ENCODE measurements at places on chromosomes 1 and 21.

DNA sequence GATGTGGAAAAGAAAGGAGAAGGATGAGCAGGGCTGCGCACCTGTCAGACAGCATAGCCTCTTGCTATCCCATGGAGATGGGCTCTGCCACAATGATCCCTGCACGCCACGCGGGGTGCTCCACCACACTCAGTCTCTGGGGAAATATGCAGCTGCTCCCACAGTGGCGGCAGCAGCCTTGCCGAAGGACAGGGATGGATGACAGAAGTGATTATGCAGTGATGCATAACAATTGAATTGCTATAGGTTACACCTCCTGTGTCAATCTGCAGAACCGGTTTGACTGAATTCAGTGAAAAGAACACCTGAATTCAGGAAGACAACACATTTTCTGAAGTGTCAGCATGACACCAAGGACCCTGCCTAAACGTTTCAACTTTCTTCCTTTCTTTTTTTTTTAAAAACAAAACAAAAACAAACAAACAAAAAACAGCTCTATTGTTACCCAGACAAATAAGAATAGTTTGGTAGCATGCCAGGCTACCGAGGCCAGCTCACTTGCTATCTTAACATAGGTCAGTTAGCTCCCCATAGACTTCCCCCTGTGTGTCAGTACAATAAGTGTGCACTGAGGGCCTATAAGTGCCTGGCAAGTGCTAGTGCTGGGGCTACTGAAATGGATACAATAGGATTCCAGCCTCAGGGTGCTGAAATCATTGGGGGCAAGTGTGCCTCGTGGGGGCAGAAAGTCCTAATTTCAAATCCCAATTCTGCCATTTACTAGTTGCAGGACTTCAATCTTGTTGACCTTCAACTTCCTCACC, 127.6 kb upstream of the LMO4 start:
- DNase-seq, result no peak

GRCh38 chr1:69967245-69967766, 238.1 kb downstream of the LRRC40 start:
- no peak for DNase-seq

DNA sequence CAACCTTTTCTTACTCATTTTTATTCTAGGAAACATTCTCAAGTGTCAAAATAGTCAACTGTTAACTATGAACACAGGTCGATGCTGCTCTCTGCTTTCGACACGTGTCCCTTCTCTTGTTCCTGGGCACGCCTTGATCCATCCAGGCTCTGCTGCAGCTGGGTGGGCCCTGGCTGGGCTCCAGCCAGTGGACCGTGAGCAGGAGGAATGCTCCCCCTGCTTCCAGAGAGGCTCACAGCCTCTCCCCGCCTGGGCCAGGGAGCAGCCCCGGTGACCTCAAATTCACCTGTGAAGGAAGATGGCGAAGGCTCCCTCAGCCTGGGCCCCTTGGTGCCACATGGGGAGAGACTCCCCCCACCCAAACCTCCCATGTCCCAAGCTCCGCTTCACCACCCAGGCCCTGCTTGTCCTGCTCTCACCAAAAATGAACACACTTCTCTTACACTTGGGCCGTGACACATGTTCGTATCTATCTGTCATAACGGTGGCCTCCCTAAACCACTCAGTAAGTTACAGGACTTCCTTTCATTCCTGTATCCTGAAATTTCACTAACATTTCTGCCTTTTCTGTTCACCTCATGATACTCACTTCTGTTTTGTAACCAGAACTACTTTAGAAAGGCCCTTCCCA, 24.6 kb upstream of the ADARB1 start:
- no peak for DNase-seq

DNA sequence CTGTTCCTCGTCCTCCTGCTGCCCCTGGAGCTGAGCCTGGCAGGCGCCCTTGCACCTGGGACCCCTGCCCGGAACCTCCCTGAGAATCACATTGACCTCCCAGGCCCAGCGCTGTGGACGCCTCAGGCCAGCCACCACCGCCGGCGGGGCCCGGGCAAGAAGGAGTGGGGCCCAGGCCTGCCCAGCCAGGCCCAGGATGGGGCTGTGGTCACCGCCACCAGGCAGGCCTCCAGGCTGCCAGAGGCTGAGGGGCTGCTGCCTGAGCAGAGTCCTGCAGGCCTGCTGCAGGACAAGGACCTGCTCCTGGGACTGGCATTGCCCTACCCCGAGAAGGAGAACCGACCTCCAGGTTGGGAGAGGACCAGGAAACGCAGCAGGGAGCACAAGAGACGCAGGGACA, 14.8 kb downstream of the DRAXIN start:
- DNase-seq, result no peak

- no peak for DNase-seq
Observed at GRCh38 chr1:4172644-4173599, 272.9 kb upstream of the C1orf174 start.

DNA sequence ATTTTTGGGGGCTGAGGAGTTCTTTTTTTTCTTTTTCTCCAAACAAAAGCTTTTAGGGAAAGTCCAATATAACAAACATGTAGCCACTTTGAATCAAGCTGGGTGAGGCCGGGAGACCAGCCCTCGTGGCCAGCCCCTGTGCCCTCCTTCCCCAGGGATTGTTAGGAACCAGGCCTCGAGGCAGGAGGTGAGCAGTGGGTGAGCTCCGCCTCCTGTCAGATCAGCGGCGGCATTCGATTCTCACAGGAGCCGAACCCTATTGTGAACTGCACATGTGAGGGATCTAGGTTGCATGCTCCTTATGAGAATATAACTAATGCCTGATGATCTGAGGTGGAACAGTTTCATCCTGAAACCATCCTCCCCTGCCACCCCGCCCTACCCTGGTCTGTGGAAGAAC, 41.8 kb upstream of the TTC22 start:
- no peak for DNase-seq

GRCh38 chr21:46059195-46059594, 38.7 kb upstream of the COL6A2 start:
- no peak for DNase-seq

DNA sequence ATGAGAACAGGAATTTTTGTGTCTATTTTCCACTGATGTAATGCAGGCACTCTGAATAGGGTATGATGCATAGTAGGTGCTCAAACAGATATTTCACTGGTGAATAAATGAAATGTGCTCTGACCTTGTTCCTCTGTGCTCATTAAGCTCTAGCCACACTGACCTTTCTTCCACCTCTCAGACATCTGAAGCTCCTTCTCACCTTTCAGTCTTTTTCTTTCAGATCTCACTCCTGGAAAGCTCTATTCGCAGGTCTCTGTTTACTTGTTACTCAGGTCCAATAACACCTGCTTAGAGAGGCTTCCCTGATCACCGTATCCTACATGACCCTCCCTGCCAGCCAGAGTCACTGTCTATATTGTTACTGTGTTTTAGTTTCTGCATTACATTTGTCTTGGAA, 59.2 kb upstream of the IVNS1ABP start:
- DNase-seq, result no peak

GRCh38 chr1:93190432-93190831, 9.9 kb downstream of the CCDC18 start:
- DNase-seq, result no peak

GRCh38 chr1:233340031-233340555, 12.6 kb downstream of the MAP3K21 start:
- no peak for DNase-seq

- DNase-seq, result no peak
Observed at GRCh38 chr1:227869279-227869842, 53.9 kb downstream of the PRSS38 start.

GRCh38 chr1:155983191-155984024, 5.1 kb upstream of the ARHGEF2 start:
- no peak for DNase-seq

DNA sequence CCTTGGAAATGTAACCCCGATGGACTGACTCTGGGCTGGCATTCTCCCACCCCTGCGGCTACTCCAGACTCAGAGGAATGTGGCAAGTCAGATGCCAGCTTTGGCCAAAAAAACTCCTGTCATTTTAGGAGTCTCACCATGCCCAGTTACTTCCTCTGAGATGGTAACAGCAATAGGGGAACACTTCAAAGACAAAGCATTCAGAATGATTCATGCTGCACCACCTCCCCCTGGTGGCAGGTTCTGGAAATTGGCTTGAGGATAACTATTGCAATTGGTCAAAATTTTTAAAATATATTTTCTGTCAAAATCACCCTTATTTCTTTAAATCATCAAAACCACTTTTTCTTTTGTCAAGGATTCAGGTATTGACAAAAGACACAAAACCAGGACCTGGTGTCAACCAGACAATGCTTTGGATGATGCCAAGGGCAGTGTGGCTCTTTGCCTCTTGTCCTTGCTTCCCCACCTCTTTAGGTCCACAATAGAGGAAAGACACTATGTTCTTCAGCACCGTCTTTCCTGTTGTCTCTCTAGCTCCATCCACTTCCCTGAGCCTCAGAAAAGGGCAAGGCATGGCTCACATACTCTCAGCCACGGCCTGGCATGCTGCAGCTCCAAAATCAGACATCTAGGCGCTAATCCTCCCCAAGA, 9.9 kb upstream of the CDCA8 start:
- DNase-seq, result peak; percentile 52

GRCh38 chr1:47444562-47445465, 7.0 kb downstream of the FOXD2 start:
- DNase-seq, result no peak

All from activated CD8-positive, alpha-beta memory T cell treated with anti-CD3 and anti-CD28 coated beads for 4 hours (primary cell).